ENCODE measurements at places on chromosomes 6 and 20.
A peak's percentile ranks its signal among the peaks of the same experiment; 100 is the strongest.

- DNase-seq, result no peak
These were observed 80.2 kb upstream of the ASF1A start for GRCh38 chr6:118813775-118814174.

- peak; percentile 85 for DNase-seq
These were observed 359 bp downstream of the PHIP start for GRCh38 chr6:79077715-79078074.

- no peak for DNase-seq
These were observed 27.6 kb downstream of the KIF25 start for GRCh38 chr6:168024951-168025510.

DNA sequence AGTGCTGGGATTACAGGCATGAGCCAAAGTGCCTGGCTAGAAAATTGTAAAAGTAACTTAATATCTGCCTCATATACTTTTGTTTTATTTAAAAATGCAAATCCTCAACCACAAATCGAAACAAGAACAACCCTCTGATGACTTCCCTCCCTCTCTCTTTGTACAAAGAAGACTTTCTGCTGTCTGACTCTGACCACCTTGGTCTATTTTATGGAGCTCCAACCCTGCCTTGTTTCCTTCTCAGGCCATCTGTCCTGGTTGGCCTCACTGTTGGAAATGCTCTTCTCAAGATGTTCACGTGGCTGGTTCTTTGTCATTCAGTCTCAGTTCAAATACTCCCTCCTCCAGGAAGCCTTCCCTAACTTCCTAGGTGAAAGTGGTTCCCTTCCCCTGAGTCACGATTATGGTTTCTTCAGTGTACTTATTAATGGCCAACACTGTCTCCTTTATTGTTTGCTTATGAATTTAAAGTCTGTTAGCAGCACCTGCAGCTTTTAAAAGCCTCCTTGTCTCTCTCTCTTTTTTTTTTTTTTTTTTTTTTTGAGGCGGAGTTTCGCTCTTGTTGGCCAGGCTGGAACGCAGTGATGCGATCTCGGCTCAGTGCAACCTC, 151.5 kb upstream of the SALL4 start:
- no peak for DNase-seq

- no peak for DNase-seq
These were observed 8.8 kb downstream of the PPIL1 start for GRCh38 chr6:36865835-36866234.

DNA sequence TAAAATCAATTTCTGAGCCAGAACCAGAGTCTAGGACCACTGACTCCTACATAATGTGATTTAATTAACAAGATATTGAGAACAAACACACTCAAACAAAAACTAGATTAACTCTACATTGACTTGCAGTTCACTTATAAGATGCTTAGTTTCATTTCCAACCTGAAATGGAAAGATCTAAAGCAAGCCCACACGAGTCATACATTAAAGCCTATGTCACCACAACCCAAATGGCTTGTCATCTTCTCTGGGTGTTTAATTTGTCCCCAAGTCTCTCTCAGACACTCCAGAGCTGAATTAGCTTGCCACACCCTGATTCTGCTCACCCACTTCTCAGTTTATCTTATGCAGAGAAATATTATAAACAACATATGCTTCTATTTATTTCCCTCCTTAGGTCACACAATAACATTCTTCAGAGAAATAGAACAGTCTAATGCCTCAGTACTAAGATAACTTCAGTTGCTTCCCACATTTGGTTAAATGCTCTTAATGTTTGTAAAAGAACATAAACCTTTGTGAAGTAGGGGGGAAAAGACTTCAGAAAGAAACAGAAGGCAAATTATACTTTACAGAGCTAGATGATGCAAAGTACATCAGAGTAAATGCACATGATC, 8.8 kb upstream of the FBXO30 start:
- DNase-seq, result no peak

- peak; percentile 41 for DNase-seq
These were observed 54.4 kb downstream of the PCNA start for GRCh38 chr20:5065166-5065878.

DNA sequence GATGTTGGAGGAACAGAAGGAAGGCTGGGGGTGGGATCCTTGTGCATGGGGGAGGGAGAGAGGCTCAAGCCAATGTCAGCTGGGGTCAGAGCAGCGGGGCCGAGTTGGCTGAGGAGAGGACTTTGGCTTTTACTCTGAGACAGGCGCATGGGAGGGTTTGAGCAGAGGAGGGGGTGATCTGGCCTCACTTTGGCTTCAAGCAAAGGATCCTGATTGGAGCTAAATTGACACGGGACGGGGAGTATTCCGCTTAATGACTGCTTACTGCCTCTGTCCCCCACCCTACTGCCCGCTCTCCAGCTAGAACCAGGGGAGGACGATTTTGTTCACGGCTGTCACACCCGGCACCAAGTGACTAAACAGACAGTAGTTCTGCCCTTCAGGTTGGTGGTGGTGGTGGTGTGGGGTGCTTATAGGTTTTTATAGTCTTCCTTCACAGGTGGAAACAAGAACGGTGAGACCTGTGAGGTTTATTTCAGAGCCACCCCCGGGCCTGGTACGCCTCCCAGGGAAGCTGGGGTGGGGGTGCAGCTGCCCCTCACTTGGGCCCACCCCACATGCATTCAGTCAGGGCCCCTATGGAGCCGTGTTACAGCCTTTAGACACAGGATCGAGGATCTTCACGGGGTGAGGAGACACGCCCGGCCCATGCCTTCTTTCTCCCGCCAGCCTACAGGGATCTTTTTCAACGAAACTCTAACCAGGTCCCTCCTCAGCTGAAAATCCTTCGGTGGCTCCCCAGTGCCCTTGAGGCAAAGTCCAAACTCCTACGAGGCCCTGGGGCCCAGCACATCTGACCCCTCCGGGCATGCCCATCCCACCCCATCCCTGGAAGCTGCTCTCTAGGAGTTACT, 1.3 kb upstream of the SNAI1 start:
- DNase-seq, result no peak

GRCh38 chr6:37021356-37022129, 16.1 kb downstream of the FGD2 start:
- DNase-seq, result peak; percentile 48

DNA sequence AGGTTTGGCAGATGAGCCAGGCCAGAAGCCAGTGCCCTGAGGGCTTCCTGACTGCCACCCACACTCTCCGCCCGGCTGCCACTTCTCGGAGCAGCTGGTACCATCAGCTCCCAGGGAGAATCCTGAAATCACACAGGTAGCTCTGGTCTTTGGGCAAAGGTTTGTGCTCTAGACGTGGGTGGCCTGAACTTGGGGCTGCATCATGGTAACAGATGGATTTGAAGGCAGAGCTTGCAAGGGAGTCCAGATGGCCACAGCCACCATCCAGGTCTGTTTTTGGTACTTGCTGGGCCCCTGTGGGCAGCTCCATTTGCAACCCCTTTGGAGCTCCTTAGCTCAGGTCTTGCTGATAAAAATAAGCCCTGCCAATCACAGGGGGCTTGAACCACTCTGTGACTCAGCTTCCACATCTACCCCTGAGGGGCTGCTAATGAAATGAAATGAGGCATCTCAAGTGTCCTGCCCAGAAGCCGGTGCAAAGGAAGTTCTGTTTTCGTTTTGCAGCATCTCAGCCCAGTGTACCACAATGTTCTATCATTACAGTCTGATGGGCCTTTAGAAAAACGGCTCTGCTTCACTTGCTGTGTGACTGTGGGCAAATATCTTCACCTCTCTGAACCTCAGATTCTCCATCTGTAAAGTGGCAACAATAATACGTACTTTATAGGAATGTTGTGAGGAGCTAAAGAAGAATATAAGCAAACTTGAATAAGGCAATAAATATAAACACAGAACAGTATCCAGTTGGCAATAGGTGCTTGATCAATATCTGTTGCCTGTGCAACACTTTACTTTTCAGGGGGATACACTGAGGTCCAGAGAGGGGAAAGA, 25.1 kb upstream of the CDH22 start:
- no peak for DNase-seq

GRCh38 chr6:21132856-21133838, 460.4 kb upstream of the SOX4 start:
- DNase-seq, result no peak

GRCh38 chr6:36618366-36619355, 24.5 kb downstream of the SRSF3 start:
- DNase-seq, result no peak

GRCh38 chr6:34149831-34150400, 4.0 kb upstream of the GRM4 start:
- DNase-seq, result no peak

DNA sequence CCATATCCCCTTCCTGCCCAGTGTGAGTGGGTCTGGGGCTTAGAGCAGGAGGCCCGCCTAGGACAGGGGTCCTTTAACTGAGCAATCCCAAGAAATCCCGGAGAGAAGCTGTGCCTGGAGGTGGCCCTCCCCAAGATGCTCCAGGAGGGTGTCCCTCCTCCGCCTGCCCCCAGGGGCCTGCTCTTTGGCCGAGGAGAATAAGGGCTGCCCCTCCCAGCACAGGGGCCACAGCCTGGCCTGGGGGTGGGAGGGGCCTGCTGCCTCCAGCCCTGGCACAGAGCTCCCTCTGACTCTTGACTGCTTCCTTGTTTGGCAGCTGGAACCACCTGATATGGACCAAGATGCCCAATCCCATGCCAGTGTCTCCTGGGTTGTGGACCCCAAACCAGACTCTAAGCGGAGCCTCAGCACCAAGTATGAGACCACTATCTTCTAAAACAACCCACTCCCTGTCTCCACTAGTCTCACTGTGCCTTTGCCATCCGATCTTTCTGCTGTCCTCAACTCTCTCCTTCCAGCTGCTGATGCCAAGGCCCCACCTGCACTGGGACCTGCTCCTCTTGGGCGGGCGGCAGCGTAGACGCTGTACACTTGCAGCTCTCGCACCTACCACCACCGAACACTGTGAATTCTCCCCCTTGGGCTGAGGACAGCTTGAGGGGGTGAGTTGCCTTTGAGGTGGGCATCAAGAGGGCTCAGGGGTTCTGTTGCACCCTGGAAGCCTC, 54.3 kb downstream of the TCP11 start:
- no peak for DNase-seq

GRCh38 chr20:16283978-16284377, 289.3 kb downstream of the KIF16B start:
- peak; percentile 11 for DNase-seq

GRCh38 chr6:67287566-67287965, 1347.5 kb upstream of the ADGRB3 start:
- DNase-seq, result no peak

GRCh38 chr6:157218371-157219198, 104.7 kb downstream of the TMEM242 start:
- DNase-seq, result no peak

DNA sequence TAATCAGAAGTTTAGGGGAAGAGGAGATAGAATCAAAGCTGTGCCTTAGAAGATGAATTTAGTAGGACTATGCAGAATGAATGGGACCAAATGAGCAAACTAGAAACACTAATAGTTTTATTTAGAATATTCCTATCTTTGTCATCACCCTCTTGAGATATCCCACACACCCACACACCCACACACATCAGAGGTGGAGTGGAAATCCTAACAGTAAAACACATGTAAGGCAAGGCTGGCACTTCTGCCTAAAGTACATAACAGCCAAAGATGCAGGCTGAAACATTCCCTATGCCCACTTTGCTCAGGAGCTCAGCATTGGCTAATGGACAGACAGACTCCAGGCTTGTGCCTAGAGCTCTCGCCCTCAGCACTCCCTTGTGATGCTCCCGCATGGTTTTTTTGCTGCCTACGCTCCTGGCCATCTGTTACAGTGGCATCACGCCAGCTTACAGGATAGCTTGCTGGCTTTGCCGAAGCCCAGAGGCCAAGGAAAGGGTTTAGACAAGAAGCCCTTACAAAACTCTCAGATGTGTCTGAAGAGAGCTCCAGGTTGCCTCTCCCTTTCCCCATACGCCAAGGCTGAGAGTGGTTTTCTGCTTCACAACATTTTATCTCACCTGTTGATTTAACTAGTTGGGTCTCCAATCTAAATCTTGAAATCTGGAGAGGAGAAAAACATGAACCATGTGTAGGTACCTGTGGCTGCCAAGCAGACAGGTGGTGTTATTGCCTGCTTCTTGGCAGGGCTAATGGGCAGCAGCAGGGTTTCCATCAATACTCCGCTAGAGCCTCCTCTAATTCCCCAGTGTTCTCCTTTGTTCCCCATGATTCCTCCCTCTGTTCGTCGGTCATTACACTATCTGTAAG, 282.6 kb upstream of the ID4 start:
- peak; percentile 20 for DNase-seq

DNA sequence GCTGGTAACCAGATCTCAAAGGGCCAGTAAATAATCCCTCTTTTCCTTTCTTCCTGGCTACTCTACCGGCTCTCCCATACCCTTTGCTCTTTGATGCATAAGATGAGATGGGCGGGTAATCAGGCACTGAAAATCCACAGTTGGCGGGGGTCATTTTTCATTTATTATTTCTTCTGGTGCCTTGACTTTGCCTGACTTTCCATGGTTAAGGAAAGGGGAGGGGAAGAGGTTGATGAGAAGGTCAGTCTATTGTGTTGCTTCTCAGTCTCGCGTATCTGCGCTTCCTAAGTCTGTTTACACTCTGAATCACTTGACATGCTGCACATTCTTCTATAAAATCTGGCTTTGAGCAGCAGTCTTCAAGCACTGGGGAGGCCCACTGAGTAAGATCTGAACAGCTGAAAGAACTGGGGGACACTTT, 121.1 kb upstream of the HDGFL1 start:
- peak; percentile 61 for DNase-seq

GRCh38 chr6:154931711-154932424, 63.2 kb upstream of the TIAM2 start:
- no peak for DNase-seq

DNA sequence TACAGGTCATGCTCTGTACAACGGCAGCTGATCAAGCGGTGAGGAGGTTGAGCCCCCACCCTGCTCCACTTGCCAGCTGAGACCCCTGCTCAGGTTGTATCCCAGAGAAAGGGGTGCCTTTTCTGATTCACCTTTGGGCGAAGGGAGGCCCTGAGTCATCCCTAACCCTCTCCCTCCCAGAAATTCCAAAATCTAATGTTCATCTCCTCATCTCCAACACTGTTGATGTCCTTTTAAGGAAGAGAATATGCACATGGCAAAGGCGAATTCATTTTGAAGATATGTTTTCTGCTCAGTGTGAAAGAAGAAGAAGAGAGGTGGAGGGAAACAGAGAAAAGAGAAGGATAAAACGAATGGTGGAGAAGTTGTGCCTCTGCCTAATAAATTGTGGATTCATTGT, 120.5 kb downstream of the SCML4 start:
- no peak for DNase-seq

Measured in DMS53 (cell line).